ENCODE measurements at places on chromosomes 4 and X.
A peak's percentile ranks its signal among the peaks of the same experiment; 100 is the strongest.

DNA sequence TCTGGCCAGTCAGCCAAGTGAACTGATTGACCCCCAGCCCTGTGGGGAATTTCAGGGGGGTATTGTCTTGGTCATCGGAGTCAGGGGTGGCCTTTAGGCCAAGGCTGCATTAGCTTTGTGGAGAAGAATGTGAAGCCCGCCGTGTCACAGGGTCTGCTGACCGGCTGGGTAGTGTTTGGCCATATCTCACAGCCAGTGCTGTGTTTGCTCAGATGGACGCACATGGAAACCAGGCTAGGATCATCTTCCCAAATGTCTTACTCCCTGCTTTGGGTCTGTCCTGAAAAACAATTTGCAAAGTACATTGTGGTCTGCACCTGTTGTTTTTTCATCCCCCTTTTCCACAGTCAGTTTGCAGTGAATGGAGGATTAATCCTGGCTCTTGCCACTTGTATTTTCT lies 13.0 kb downstream of the TMEM164 start:
- DNase-seq, result no peak

DNA sequence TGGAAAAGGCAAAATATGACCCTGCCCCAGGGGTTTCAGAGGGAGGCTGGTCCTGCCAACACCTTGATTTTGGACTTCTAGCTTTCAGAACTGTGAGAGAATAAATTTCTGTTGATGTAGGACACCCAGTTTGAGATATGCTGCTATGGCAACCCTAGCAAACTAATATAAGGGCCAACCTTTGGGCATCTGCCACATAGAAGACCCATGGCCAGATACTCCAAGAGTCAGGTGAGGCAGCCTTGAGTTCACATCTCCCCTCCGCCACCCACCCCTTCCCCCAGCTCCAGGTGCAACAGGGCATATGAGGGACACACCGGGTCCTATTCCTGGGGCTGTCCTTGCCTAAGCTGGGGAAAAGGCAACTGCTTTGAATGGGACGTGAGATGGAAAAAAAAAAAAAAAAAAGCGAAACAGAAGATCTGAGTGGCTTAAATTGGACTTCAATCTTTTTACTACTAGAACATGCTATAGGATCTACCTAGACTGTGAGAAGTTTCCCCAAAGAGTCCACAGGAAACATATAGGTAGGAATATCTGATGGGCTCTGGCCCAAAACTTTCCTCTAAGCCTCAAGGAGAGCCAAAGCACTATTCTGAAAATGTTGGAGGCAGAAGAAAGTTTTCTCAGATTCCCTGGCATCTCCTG lies 56.5 kb upstream of the PROM1 start:
- no peak for DNase-seq

- DNase-seq, result no peak
Measured at GRCh38 chr4:87915621-87916020, 59.9 kb upstream of the SPP1 start.

DNA sequence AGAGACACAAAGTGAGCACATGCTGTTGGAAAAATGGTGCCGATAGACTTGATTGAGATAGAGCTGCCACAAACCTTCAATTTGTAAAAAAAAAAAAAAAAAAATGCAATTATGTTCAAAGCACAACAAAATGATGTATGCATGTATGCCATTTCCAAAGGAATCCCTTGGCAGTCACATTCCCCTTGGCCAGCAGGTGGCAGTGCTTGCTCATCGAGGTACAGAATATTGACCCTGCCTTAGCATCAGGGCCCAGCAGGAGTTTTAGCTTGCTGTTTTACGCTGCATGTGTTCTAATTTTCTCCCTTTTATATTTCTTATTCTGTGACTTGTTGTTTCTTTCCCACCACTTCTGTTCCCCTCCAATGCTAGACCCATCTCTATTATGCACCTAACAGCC lies 34.5 kb upstream of the CYBB start:
- DNase-seq, result peak; percentile 82

DNA sequence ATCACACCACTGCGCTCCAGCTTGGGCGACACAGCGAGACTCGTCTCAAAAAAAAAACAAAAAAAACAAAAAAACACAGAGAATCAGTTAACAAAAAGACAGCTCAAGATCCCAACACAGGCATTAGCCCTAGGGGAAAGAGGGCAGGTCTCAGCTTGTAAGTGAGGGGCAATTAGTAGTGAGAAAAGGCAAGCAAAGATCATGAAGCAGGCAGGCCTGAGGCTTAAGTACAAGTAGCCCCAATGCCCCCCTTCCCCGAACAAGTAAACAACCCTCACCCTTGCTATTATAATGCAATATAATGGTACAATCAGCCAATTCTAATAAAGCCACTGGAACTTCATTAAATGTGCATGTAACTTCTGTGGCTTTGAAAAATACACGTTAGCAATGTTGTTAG lies 17.0 kb downstream of the ADGRA3 start:
- DNase-seq, result no peak

DNA sequence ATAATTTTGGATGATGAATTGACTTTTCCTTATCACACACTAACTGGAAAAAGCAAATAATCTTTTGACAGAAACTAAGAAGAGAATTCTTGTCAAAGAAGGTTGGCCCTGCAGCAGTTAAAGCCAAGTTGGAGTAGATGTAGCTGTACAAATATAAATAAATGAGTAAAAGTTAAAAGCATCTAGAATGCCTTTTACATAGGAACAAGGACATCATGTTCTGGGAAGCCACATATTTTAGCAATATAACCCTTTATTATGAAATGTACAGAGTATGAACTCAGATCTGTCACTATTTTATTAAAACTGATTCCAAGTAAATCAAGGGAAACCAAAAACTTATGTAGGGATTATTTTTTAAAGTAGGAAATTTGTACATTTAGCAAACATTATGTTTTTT lies 269.4 kb upstream of the FAT4 start:
- DNase-seq, result no peak

DNA sequence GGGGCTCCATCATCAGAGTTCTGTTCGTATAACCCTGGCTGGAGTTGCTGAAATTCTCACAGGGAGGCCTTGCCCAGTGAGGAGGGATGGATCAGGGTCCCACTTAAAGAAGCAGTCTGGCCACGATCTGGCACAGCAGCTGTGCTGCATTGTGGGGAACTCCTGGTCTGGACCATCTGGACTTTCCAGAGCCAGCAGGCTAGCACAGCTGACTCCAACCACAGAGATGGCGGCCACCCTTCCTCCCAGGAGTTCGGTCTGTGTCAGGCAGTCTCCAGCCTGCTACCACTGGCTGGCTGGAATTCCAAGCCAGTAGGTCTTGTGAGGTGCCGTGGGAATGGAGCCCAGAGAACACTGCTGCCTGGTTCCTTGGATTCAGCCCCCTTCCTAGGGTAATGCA lies 62.0 kb downstream of the SLAIN2 start:
- no peak for DNase-seq

DNA sequence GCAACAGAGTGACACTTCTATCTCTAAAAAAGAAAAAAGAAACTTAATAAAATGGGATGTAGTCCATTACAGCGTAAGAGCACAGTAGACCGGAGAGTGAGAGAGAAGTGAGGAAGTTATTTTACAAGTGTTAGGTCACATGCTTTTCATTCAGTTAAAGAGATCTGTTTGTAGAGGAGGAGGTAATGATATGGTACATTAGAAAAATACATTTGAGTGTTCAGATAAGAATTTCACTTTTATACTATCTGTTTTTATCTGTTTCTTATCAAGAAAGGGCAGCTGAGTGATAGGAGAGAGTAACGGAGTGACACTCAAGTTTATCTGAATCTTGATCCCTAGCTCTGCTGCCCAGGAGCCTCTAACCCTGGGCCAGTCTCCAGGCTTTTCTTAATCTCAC lies 38.9 kb downstream of the FNIP2 start:
- no peak for DNase-seq

DNA sequence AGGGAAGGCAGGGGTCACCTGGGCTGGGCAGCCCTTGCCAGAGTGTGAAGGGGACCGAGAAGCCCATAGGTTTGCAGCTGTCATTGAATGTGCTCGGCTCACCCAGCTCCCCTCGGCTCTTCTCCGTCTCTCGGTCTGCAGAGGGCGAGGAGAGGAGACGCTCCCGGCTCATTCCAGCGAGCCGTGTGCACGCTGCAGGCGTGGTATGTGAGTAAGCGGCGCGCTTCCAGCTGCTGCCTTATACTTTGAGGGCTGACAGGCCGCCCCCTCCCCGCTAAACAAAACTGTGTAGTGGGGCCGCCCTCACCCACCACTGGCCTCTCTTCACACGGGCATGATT lies 23.0 kb upstream of the BCORL1 start:
- no peak for DNase-seq

Measured in memory B cell (primary cell).